ENCODE measurements at places on chromosomes 7 and 10.

DNA sequence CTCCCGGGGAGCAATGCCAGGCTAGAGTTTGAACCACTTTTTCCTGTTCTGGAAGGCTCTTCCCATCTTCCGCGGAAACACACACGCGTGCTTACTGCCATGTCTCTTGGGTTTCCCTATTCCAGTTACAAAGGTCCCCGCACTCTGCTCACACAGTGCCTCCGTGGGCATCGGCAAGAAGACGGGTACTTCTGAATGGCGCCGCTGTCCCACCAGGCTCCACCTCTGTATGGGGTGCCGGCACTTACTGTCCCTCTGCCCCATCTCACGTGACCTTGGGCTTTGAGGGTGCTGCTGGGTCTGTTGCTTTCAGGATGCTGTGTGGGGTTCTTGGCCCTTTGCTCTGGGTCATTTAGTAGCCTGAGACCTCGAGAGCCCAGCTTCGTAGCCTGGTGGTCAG lies 170.7 kb upstream of the SH2B2 start:
- DNase-seq, result no peak

DNA sequence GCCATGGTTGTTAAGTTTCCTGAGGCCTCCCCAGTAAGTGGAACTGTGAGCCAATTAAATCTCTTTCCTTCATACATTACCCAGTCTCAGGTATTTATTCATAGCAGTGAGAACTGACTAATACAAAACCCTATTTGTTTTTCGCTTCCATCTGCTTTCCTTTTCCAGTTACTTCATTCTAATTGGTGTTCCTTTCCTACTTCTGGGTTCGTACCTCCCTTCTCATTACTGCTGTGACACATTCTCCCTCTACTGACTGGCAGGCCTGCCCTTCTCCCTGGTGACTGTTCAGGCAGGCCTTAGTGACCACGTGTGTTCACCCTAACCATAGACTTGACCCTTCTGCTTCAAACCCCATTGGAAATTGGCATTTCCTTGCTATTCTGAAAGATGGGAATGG lies 37.7 kb downstream of the MTURN start:
- no peak for DNase-seq

- peak; percentile 21 for DNase-seq
These were observed 172.3 kb downstream of the CACNB2 start for GRCh38 chr10:18312374-18313139.

- DNase-seq, result no peak
These were observed 527 bp upstream of the SORCS3 start for GRCh38 chr10:104640339-104641186.

GRCh38 chr10:21183025-21183424 lies 285.9 kb upstream of the NEBL start:
- no peak for DNase-seq

DNA sequence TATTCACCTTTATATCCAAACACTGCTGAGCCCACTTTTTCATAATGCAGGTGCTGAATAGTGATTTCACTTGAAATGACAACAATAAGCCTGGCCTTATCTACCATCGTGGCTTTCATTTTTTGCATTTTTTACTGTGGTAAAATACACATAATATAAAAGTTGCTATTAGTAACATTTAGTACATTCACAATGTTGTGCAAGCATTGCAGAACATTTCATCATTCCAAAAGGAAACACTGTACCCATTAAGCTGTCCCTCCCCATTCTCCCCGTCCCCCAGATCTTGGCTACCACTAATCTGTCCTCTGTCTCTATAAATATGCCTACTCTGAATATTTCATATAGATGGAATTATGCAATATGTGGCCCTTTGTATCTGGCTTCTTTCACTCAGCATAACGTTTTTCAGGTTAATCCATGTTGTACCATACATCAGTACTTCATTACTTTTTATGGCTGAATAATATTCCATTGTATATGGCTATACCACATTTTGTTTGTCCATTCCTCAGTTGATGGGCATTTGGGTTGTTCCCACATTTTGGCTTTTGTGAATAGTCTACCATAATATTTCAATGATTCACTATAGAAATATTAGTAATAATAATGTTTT lies 68.5 kb upstream of the ARID5B start:
- DNase-seq, result no peak

GRCh38 chr10:51983481-51983880 lies 284.1 kb upstream of the CSTF2T start:
- DNase-seq, result no peak

DNA sequence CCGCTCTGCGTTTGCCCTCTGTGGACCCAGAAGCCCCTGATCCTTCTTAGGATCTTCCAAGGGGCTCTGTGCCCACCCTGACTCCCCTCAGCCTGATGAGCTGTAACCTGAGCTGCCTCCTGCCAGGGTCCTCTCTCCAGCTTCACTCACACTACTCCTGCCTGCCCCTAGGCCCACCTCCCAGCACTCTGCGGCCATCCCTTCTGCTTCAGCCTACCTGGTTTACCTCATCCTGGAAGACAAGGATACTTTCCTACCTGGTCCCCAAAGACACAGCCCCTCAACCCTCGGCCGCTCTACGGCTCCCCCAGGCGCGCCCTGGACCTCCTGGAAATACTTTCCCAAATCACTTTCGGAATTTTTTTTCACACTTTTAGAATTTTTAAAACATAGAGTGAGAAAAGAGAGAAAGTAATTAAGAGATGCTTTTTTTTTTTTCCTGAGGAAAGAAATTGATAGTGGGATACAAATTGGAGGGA lies 6.4 kb upstream of the ZNF862 start:
- no peak for DNase-seq

GRCh38 chr10:35347121-35347562 lies 10.8 kb downstream of the CCNY start:
- no peak for DNase-seq

- no peak for DNase-seq
These were observed 4.1 kb downstream of the JAKMIP3 start for GRCh38 chr10:132069849-132070182.

DNA sequence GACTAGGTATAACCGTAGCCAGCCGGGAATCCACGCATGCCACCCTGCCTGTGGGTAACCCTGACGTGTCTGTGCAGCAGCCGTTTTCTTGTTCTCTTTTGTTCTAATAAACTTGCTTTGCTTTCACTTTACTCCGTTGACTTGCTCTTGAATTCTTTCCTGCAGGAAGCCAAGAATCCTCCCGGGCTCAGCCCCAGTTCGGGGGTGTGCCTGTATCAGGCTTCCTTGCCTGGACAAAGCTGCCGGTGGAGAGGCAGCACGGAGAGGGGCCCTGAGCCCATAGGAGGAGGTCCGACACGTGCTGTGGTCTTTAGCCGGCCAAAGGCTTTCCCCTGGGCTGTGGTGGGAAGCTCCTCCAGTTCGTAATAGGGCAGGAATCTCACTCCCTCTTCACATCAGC lies 256.5 kb upstream of the PPP2R2D start:
- no peak for DNase-seq

DNA sequence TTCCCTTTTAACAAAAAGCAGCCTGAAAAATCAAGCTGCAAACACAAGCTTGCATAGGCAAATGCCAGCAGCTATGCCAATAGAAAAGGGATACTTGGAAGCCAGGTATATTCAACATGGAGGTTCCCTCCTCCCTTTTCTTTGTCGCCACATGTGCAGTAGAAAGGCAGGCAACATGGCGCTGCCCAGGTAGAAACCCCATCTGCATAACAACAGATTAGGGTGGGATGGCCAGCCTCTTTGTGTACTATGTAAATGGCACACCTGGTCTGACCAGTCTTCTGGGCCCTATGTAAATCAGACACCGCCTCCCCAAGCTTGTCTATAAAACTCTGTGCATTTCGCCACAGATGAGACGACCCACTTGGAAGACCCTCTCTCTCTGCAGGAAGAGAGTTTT lies 58.1 kb downstream of the CCDC3 start:
- DNase-seq, result no peak

DNA sequence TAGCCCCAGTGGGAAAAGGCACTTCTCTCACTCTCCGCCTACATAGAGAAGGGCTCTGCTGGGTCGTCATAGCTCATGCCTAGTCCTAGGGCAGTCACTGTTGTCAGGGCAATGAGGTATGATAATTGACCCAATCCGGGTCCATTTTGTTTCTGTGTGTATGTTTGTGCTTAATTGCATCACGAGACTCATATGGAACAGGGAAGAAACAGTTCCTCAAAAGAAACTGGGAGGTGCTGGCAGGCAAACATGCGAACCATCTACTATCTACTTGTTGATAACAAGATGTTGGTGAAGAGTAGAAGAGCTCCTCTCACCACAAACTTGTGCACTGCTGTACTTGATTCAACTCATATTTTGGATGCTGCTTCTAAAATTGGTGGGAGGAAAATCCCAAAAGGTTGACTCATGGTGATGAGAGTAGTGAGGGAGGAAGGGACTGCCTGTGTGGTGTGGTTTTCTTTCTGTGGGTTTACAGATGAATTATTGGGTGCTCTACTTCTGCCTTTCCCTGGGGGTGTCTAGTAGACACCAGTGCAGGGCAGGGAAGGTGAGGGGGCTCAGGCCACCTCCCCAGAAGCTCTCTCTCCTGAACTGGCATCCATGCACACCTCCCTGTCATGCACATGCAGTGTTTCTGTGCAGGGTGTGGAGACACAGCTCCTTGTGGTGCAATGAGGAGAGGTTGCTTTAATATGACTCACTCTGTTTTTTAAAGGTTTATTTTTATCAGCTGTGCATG lies 29.4 kb downstream of the LSMEM1 start:
- DNase-seq, result no peak

- DNase-seq, result no peak
These were observed 71.1 kb downstream of the CFAP58 start for GRCh38 chr10:104424719-104425118.

- DNase-seq, result no peak
These were observed 93.5 kb downstream of the PCGF5 start for GRCh38 chr10:91313796-91314485.

- DNase-seq, result no peak
These were observed 23.4 kb upstream of the MGAM2 start for GRCh38 chr7:142088022-142088714.

GRCh38 chr10:115956225-115957011 lies 316.6 kb downstream of the GFRA1 start:
- DNase-seq, result no peak

- no peak for DNase-seq
These were observed 54.4 kb upstream of the TMEM72 start for GRCh38 chr10:44856696-44857095.

DNA sequence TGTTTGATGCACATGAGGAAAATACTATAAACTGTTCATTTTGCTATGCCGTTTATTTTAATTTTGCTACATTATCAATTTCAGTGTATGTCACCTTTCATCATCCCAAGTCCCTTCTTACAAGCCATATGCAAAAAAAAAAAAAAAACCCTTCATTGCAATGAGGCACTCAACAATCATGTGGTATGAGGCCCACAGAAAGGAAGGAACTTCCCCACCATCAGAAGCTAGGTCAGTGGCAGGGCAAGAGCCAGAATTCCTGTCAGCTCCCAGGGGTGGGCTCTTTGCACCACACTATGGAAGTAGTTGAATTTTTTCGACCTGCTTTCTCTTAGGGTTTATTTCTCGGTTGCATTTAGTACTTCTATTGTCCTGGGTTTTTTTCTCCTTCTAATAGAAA lies 75.4 kb downstream of the NOC3L start:
- DNase-seq, result no peak

GRCh38 chr10:88103576-88103975 lies 240.2 kb downstream of the PTEN start:
- no peak for DNase-seq

DNA sequence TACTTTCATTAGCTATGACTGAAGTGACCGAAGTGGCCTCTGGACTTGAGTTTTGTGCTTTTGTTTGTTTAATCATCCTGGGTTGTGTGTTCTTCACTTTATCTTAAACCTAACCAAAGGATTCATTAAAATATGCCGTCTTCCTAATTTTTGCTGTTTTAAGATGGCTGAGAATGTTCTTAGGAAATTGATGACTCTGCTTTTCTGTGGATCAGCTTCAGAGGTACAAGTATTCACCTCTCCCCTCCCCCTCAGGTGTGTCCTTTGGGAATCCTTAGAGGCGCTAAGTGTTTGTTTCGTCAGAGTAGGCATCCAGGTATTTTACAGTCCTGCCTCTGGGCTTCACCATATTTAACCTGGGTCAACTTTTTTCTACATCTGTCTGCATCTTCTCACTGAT lies 1.1 kb downstream of the CCDC126 start:
- DNase-seq, result no peak
